NCI-H2081 treated with DMSO at 0.1 percent for 48 hours (cell line): ENCODE measurements at places on chromosomes 11 and 22.

- no peak for DNase-seq
These were observed 11.1 kb upstream of the ANO1 start for GRCh38 chr11:70067036-70067435.

GRCh38 chr11:115132436-115133228, 371.6 kb downstream of the CADM1 start:
- DNase-seq, result no peak

DNA sequence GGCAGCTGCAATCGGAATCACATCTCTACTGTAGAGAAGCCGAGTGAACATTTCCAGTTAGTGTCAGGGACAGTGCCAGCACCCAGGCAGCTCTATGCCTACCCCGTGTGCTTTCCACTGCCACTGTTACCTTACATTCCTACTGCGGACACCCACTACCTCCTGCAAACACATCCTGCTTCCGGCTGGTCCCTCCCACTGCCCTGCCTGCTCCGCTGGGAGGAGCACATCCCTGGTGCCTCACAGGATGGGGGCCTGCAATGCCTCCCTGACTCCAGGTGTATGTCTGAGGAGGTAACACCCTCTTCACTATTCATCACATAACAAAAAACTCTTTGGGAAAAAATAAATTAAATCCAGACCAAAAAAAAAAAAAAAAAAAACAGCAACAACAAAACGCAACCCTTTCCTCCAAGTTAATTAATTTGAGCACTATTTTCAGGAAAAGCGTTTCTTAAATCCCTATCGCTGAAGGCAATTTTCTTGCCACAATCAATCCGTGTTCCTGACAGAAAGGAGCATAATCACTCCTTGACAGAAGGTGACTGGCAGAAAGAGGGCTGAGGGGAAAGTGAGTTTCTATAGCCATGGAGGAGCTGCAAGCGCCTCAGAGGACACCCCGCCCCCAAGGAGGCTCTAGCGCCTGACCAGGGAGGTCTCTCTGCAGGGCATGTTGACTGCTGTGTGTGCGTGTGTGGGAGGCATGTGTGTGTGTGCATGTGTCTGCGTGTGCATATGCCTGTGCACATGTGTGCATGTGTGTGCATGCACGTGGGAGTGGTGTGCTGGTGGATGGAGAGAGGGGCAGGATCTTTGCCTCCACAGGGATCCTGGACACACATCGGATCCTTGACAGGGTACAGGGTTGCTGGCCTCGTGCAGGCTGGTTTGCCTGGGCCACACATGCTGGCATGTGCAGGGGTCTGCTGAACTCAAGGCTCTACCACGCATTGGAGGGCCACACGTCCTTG, 134.8 kb upstream of the NTM start:
- DNase-seq, result no peak

DNA sequence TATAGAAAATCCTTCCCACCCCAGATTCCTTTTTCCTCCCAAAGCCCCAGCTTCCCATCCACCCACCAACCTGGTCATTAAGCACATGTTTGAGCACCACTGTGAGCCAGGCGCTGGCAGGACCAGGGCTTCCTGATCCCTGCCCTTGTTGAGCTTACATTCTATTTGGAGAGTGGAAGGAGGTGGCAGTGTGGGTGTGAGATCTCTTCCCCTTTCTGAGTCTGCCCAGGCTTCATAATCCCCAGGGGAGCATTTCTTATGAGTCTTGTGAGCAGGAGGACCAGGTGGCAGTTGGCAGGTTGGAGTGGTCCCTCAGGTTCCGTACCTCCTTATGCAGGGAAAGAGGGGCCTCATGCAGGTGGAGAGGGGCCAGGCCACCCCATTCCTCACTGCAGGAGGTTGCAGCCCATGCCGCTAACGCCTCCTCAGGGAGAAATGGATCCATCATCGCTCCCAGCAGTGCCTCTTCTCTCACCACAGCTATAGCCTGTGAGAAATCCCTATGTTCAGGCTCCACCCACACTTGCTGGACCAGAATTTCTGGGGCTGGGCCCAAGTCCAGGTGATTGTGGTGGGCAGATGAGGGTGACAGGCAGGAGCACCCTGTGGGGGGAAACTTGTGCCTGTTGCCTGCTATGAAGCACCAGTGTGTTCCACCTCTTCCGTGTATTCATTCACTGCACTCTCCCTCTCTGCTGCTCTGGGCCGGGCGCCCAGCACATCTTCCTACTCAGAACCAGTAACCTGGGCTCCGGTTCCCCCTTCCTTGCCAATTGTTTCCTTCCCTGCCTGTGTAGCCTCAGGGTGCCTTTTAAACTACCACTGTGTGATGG, 23.5 kb downstream of the UBE2L3 start:
- DNase-seq, result no peak

DNA sequence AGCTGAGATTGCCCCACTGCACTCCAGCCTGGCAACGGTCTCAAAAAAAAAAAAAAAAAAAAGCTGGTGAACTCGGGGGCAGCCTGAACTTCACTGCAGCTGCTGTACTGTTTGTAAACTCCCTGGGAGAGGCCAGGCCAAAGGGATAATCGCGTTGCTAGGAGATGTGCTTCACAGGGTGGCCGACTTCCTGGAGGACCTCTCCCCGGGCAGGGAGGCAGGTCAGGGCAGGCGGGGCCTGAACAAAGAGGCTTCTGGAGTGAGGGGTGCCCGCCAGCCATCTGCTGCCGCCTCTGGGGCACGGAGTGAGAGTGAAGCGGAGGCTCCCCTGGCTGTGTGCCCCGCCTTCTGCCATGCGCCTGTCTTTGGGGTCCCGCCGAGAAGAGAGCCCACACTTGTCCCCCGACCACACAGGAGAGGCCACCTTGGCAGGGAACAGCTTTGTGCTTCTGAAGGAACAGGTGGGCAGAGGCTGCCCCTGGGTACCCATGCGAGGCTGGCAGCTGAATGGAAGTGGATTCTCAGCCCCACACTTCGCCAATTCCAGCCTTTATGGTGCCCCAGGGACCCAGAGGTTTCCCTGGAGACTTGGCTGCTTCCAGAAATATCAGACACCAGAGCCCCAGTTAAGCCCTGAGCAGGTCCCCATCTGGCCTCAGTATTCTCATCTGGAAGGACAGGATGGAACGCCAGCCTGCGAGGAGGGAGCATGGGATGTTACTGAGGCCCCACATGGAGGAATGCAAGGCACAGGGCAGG, 29.6 kb downstream of the TMEM184B start:
- DNase-seq, result peak; percentile 82

GRCh38 chr11:119363851-119364590, 17.5 kb downstream of the USP2 start:
- no peak for DNase-seq

- no peak for DNase-seq
These were observed 10.1 kb downstream of the AIP start for GRCh38 chr11:67492801-67493547.

- no peak for DNase-seq
These were observed 24.2 kb downstream of the SNU13 start for GRCh38 chr22:41664490-41664889.

GRCh38 chr22:31083377-31083768, 2.3 kb downstream of the SMTN start:
- DNase-seq, result peak; percentile 67

DNA sequence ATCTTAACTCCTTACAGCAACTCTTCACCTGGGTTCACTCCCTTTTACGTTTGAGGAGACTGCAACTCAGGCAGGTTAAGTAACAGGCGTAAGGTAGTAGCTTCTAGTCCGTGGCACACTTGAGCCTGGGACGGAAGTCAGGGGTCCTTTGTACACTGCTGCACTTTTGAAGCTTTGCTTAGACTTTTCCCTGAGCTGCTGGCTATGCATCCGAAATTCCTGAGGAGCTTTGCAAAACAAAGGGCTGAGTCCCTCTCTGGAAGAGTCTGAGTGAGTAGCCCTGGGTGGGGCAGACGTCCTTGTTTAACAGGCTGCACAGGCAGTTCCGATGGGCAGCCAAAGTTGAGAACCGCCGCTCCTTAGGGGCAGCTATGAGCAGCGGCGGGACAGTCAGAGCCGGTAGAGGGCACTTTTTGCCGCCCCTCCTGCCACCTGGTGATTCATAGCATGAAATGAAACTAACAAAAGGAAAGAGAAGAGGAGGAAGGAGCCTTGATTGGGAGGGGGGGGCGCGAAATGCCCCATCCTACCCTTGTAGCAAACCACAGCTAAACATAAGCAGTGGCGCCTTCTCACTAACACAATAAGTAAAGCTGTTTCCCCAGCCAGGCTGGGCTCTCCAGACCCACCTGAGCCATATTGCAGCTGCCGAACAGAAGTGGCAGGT, 1.4 kb downstream of the TMEM109 start:
- no peak for DNase-seq

DNA sequence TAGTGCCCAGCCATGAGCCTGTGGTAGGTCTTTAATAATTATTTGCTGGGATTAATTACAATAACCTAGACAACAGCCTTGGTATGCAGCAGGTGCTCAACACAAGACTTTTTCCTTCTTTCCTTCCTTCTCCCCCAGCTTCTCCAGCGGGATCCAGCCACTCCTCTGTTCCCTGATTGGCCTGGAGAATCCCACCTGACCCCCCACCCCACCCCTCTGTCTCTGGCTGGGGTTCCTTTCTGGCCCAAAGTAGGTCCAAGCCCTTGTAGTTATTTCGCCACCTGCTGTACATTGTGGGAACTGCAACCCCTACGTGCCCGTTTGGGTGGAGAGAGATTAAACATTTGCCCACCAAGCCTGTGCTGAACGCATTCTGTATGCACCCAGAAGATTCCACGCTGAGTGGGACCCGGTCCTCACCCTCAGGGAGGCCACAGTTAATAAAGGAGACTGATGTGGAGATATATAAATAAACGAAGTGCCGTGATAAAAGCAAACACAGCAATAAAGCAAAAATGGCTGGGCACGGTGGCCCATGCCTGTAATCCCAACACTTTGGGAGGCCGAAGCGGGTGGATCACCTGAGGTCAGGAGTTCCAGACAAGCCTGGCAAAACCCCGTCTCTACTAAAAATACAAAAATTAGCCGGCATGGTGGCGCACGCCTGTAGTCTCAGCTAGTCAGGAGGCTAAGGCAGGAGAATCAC, 32.1 kb upstream of the DGKZ start:
- DNase-seq, result no peak

GRCh38 chr11:120517801-120518291, 6.3 kb downstream of the GRIK4 start:
- no peak for DNase-seq

DNA sequence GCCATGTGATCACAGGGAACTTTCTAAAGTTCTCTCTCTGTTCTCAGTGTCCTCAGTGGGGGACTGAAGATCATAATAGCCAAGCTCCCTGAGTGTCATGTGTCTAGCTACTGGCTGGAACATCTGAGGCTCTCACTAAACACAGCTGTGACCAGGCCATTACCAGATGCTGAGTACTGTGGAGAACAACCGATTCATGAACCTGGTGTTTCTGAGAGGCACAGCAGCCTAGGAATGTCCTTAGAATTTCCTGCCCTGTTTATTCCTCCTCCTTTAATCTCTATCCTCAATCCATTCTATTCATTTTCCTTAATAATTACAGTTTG, 93.0 kb downstream of the ME3 start:
- DNase-seq, result no peak

DNA sequence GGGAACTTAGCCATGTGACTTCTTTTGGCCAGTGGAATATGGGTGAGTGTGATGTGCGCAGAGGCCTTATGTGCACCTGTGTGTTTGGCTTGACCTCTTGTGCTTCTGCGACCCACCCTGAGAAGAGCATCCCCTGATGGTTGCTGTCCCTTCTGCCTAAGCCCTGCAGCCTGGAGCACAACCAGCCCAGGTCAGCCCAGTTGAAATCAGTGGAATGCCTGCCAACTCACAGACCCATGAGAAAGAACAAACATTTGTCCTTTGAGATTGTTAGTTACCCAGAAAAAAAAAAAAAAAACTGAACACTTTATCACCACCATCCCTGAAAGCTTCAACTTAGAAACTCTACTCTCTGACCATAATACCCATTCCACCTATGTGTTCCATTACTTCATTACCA, 38.5 kb downstream of the PAMR1 start:
- DNase-seq, result no peak
